ENCODE measurements at places on chromosomes 11 and 22.

DNA sequence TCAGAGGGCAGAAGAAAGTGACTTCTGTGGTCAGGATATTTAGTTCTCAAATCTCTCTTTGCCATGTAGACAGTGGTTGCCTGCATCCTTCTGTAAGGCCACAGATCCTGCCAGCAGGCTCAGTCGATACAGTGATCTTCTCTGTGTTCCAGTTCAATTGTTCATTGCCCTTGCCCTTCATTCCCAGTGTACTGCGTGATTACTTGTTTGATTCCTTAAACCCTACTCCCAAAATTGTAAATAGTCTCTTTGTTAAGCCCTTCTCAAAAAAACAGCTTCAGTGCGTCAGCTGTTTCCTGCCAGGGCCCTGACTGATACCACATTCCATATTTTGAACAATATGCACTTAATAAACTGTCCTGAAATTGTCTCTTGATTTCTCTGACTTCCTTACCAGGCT lies 9.3 kb upstream of the TYR start:
- no peak for DNase-seq

GRCh38 chr11:95790933-95791708 lies 823 bp downstream of the CEP57 start:
- DNase-seq, result peak; percentile 56

DNA sequence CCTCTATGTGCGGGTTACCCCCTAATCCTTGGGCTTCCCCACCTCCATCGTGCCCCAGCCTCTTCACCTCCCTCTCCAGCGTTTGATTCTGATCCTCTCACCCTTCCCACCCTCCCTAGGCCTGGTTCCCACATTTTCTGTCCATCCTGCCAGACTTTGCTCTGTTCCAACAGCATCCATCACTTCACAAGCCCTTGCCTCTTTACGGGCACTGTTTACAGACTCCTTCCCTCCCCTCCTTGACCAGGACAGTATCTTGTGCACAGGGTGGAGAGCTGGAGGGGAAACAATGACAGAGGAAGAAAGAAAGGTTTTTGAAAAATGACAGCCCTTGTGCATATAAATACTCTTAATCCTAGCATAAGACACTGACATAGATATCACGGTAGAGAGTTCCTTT lies 30.4 kb downstream of the FEZ1 start:
- no peak for DNase-seq

GRCh38 chr11:74935285-74935684 lies 13.6 kb downstream of the XRRA1 start:
- DNase-seq, result no peak

GRCh38 chr11:74310857-74311256 lies 583 bp downstream of the P4HA3 start:
- no peak for DNase-seq
